Breast epithelium (tissue), 4 donors: ENCODE measurements at places on chromosomes 11 and 22.

DNA sequence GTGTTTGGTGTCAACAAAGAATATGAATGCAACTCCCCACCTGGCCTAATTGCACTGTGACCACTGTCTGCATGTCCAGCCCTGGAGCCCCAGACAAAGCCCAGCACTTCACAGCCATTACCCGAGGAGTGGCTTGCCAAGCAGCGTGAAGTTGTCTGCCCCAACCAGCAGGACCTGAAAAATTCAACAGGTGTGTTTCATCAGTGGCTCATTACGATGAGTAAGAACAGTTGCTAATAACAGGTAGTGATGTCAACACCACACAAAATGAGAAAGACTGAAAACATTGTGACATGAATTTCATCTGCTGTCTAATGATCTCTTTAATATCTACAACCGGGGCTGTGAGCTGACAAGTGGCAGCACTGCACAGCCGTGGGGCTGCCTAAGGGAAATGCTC lies 10.3 kb downstream of the MRPL21 start:
- DNase-seq = no peak

DNA sequence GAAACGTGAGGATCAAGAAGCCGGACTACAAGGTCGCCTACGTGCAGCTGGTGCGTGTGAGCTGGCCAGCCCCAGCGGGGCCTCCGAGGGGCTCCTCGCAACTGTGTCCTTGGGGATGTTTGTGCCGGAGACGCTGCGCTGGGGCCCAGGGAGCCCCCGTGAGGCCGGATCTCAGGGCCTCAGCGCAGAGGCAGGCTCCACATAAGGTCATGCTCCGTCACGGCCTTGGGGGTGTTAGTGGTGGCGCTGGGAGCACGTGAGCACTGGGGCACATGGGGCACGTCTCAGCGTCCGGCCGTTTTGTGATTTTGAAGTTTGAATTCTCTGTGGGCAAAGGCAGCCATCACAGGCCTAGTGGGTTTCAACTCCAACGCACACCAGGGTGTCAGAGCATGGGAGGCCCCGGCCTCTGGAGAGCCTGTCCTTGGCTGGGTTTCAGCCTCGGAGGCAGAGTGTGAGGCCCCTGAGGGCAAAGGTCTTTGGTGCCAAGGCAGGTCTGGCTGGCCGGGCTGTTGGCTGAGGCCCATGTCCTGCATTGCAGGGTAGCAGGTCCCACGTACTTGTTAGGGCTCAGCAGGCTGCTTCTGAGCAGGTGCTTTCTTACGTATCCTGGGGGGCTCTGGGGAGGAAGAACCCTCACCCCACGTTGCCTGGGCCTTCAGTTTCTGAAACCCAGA lies 5.8 kb downstream of the MRPL23 start:
- no peak for DNase-seq

DNA sequence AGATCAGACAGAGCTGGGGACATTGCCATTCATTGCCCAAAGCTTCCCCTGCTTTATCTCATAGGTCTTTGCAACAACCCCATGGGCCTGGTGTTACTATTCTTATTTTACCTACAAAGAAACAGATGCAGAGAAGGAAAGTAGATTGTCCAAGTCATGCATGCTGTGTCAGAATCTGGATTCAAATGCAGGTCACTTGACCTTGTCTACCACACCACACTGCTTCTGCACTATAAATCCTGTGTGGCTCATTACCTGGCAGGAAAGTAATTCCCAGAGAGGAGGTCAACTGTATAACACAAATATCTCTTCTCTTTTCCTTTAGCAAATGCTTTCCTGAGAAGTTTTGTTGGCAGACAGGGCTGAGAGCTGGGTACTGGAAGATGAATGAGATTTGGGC lies 18.5 kb downstream of the PLEKHB1 start:
- DNase-seq = no peak

GRCh38 chr11:115390441-115390840 lies 113.8 kb downstream of the CADM1 start:
- DNase-seq = no peak

- DNase-seq = peak; percentile 72
Observed at GRCh38 chr11:126284829-126285228, 1.9 kb downstream of the TIRAP start.

DNA sequence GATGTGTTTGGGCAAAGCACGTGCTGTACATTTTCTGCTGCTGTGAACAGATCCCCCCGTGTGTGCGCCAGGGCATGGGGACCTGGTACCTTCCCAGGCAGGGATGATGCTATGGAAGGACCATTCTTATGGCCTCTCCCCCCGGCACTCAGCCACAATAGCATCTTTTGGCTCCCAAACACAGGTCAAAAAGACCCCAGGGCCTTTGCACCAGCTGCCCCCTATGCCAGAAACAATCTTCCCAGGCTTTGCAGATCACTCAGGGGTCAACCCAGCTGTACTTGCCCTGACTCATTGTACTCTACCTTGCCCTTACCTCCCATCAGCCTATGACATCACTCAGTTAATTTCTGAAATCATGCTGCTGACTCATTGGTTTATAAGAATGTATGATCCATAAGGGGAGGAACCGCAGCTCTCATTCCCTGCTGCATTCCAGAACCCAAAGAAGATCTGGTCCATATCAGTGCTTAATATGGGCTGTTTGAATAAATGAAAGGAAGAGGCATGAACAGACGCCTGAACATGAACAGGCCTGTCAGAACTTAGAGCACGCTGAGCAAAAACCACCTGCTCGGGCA lies 100.7 kb downstream of the CELSR1 start:
- DNase-seq = no peak

- DNase-seq = no peak
Observed at GRCh38 chr11:44509296-44509695, 56.2 kb upstream of the CD82 start.

GRCh38 chr11:47928426-47928825 lies 51.9 kb upstream of the PTPRJ start:
- no peak for DNase-seq

- no peak for DNase-seq
Observed at GRCh38 chr22:30824711-30825110, 130.0 kb downstream of the OSBP2 start.

- DNase-seq = no peak
Observed at GRCh38 chr11:22898036-22898435, 37.8 kb upstream of the CCDC179 start.
